Hair follicular keratinocyte (primary cell): ENCODE measurements at places on chromosomes 2 and 18. TPM values are rescaled to one million over a fixed set of nuclear protein-coding genes. Genes with fewer than 3 reads are reported as not detected.

The ERICH2 gene
- 0.55 and 1.4 TPM in 2 replicates for total RNA-seq

The DPYSL5 gene
- total RNA-seq = not detected in 2 replicates

The MOCOS gene
- total RNA-seq = 7.9 and 9.1 TPM in 2 replicates

The GPR55 gene
- total RNA-seq = not detected in 2 replicates

The LAMA1 gene
- total RNA-seq = 20.2 and 36.9 TPM in 2 replicates

The GNAL gene
- total RNA-seq = 17.5 and 17.6 TPM in 2 replicates

The HSPE1 gene
- 106 and 275 TPM in 2 replicates for total RNA-seq

The NOL4 gene
- 1.9 TPM in 1 of 2 replicates, not detected in the other for total RNA-seq

The ELOA2 gene
- total RNA-seq = not detected in 2 replicates

The MEP1B gene
- total RNA-seq = not detected in 2 replicates

The LYPD6B gene
- total RNA-seq = 1.9 and 4.9 TPM in 2 replicates

The CRYGD gene
- not detected in 2 replicates for total RNA-seq

The IL1R1 gene
- total RNA-seq = 4.3 and 4.7 TPM in 2 replicates

The STK16 gene
- 13.7 and 38.1 TPM in 2 replicates for total RNA-seq

The OTOS gene
- not detected in 2 replicates for total RNA-seq

The SH3RF3 gene
- 0.57 and 0.86 TPM in 2 replicates for total RNA-seq

The LIMS3 gene
- 0.15 TPM in 1 of 2 replicates, not detected in the other for total RNA-seq

The IL36RN gene
- total RNA-seq = 0.15 and 1.0 TPM in 2 replicates

The TMEM37 gene
- total RNA-seq = 0.19 TPM in 1 of 2 replicates, not detected in the other

The SMIM21 gene
- not detected in 2 replicates for total RNA-seq

The AQP12A gene
- total RNA-seq = not detected in 2 replicates

The SCRN3 gene
- total RNA-seq = 6.3 and 8.0 TPM in 2 replicates

The OR6B2 gene
- not detected in 2 replicates for total RNA-seq

The GBX2 gene
- total RNA-seq = 0.23 and 1.3 TPM in 2 replicates

The THADA gene
- total RNA-seq = 11.8 and 13.4 TPM in 2 replicates

The PRKAG3 gene
- total RNA-seq = not detected in 2 replicates

The AMER3 gene
- not detected in 2 replicates for total RNA-seq

The RTTN gene
- total RNA-seq = 31.6 and 54.4 TPM in 2 replicates

The ABHD1 gene
- total RNA-seq = not detected in 2 replicates

The MGAT4A gene
- total RNA-seq = 0.16 and 0.53 TPM in 2 replicates

The EVX2 gene
- total RNA-seq = not detected in 2 replicates

The KIAA2012 gene
- total RNA-seq = not detected in 2 replicates

The DSG4 gene
- total RNA-seq = under 0.01 TPM in 1 of 2 replicates, not detected in the other

The TEKT4 gene
- not detected in 2 replicates for total RNA-seq

The EFHD1 gene
- not detected in 2 replicates for total RNA-seq

The ASXL3 gene
- total RNA-seq = 0.11 TPM in 1 of 2 replicates, not detected in the other

The KLF7 gene
- total RNA-seq = 44.7 and 72.3 TPM in 2 replicates

The NTSR2 gene
- total RNA-seq = not detected in 2 replicates

The MEIS1 gene
- total RNA-seq = 4.7 and 7.6 TPM in 2 replicates

The PSMA8 gene
- total RNA-seq = not detected in 2 replicates

The ZNF513 gene
- total RNA-seq = 9.4 and 15.5 TPM in 2 replicates

The ATP6V1B1 gene
- total RNA-seq = not detected in 2 replicates

The CTLA4 gene
- not detected in 2 replicates for total RNA-seq

The GLI2 gene
- total RNA-seq = 0.39 TPM in 1 of 2 replicates, not detected in the other

The PROKR1 gene
- total RNA-seq = not detected in 2 replicates

The LOXHD1 gene
- not detected in 2 replicates for total RNA-seq

The TRAPPC12 gene
- total RNA-seq = 51.3 and 51.4 TPM in 2 replicates

The ATP8B1 gene
- 6.3 and 8.3 TPM in 2 replicates for total RNA-seq

The SERPINB13 gene
- 2.6 and 8.0 TPM in 2 replicates for total RNA-seq

The NOSTRIN gene
- total RNA-seq = not detected in 2 replicates

The ZAP70 gene
- total RNA-seq = not detected in 2 replicates

The TMBIM1 gene
- total RNA-seq = 266 and 371 TPM in 2 replicates
